Left lobe of liver (tissue), 2 donors: ENCODE measurements at places on chromosomes 3 and 15.

- no peak for DNase-seq
These were observed 1501.6 kb downstream of the OTOL1 start for GRCh38 chr3:162998205-162998604.

DNA sequence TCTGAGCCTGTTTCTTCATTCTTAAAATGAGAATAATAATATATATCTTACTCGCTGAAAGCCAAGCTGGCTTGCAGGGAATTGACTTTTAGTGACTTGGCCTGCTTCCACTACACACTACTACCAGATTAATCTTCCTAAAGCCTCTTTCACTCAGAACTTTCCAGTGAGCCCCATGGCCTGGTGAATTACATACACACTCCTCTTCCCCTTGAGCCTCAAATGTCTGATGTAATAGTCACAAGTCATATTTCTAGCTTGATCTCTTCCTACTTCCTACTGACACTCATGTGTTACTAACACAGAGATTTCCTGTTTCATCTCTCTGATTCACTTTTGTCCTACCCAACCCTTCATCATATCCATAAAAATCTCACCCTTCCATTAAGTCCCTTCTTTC, 82.7 kb upstream of the SOX2 start:
- no peak for DNase-seq

GRCh38 chr15:97761110-97761509, 199.4 kb upstream of the ARRDC4 start:
- no peak for DNase-seq

DNA sequence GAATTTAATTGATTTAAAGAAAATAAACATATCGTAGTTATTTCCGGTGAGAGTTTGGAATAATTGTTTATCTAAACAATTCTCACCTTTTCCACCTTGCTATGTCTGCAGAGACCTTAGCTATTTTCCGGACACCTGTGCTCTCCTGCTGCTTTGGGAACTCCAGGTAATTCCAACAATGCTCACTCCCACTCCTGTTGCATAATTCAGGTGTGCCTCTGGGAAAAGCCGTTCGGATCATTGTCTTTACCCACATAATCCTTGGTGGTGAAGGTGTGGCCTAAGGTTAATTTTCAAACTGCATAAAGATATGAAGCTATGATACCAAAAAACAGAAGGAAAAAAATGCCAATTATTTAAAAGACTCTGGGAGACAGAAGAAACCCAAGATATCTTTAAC, 59.4 kb downstream of the LDHAL6B start:
- DNase-seq, result no peak

DNA sequence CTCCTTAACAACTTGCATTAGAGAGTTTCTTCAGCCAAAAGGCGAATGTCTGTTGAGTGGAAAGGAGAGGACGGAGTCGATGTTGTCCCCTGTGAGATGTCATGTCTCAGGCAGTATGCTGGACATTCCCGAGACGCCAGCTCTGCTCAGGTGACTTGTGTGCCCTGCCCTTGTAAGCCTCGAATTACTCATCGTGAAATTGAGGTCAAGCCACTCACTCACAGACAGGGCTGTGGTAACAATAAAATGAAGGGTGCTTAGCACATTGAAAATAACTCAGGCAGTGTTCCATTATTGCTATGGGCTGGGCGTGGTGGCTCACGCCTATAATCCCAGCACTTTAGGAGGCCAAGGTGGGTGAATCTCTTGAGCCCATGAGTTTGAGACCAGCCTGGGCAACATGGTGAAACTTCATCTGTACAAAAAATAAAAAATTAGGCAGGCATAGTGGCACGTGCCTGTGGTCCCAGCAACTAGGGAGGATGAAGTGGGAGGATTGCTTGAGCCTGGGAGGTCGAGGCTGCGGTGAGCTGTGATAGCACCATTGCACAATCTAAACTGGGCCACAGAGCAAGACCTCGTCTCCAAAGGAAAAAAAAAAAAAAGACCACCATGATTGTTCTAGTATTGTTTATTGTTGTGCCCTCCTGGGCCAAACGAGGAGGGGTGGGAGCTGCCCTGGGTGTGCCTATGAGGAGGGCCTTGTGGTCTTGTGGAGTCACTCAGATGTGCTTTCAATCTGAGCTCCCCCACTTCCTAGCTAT, 214.4 kb downstream of the THSD4 start:
- DNase-seq, result no peak

DNA sequence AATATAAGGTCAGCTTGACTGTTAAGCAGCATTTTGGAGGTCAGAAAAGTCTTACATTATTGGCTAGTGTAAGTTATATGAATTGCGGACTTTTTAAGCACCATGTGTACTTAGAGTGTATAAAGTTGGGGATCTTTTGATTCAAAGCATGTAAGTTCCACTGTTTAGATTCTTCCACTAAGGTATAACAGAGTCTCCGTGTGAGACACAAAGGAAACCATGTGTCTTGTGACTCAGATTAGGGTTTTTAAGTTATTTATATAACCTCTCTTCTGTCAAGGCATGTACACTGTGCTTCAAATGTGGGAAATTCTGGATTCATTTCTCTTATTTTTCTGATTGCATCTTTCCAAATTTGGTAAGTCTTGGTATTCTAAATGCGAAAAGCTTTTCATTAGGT, 143.5 kb upstream of the SOX2 start:
- DNase-seq, result no peak

GRCh38 chr15:77542491-77543001, 90.2 kb downstream of the LINGO1 start:
- no peak for DNase-seq

DNA sequence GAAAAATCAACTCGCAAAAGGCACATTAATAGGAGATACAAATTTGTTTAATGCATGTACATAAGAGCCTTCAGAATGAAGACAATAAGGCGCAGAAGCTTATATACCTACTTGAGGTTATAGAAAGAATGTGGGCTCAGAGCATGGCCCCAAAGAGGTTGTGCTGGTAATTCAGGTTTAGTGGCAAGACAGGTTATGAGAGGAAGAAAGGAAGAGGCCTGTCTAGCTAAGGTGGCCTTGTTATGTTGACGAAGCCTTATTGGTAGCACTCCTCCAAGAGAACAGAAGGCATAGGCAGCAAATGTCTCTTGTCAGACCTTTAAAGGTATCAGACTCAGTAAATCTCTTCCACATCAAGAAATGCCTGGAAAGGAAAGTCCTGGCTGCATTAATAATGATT, 290.8 kb downstream of the MCTP2 start:
- no peak for DNase-seq

- DNase-seq, result peak; percentile 33
These were observed 73.2 kb downstream of the AAGAB start for GRCh38 chr15:67181221-67181639.

DNA sequence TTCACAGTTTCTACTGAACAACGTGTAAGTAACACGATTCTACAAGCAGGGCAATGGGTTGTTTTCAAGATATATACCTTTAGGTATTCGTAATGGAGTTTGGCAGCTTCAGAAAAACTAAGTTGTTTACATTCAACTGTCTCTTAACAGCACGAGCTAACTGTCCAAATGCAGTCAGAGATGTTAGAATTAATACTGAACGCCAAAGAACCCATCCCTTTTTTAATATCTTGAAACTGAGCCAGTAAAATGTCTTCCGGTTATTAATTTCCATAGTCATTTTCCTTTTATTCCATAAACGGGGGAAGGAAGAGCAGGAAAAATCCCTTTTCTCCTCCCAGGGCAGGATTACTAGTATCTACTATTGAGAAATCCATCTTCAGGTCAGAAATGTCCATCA, 129.0 kb upstream of the THBS1 start:
- DNase-seq, result no peak

DNA sequence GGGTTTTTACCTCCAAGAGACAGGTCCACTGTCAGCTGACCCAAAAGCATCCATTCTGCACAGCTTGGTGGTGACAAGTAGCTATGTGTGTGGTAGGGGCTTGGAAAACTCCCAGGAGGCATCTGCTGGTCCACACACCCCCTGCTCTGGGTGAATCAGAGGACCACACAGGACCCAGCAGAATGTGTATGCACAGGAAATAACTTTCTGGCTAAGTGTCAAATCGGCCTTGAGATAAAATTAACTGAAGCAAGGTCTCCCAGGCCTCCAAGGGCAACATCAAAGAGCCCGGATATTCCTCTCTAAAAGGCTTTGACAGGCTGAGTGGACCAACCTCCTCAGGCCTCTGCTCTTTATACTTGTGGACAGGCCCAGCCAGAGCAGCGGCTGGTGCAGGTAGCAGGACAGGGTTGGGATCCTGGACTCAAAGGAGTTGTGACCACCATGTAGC, 66.5 kb downstream of the CTNNB1 start:
- no peak for DNase-seq

DNA sequence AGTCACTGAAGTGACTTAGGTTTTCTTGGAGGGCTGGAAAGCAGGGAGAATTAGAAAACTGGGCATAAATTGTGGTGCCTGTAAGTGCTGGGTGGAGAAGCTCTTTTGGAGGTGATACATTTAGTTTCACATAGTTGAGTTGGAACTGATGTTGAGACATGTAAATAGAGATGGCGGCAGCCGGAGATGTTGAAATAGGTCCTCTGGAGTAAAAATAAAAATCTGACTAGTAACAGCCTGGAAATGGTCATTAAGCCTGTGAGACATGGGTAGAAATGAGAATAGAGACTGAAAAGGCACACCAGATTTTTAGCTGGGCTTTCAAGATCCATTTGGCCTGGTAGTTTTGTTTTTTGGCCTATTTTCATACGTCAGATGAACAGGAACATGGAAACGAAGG, 2.9 kb upstream of the NIT2 start:
- no peak for DNase-seq

GRCh38 chr3:30943206-30943605, 48.7 kb upstream of the GADL1 start:
- no peak for DNase-seq

GRCh38 chr3:192653862-192654261, 73.5 kb downstream of the FGF12 start:
- no peak for DNase-seq

DNA sequence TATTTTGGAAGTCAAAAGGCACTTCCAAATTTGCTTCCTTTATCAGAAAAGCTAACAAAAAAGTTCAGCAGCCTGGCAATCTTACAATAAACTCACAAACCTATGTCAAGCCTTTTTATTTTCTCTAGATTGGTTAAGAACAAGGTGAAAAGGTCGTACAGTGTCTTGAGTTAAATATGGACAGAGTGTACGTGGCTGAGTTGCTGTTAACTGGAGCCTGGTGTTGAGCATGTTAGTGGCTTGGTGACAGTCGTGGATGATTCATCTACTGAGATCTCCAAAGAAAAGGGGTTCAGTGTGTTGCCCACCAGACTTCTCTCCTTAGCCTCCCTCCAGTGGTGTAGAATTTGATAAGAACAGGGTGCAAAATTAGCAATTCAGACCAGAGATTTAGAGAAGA, 89.7 kb downstream of the SSR3 start:
- DNase-seq, result no peak

- no peak for DNase-seq
These were observed 56.7 kb downstream of the UQCC5 start for GRCh38 chr3:52593103-52593502.

GRCh38 chr3:104740874-104741379, 625.8 kb upstream of the ALCAM start:
- no peak for DNase-seq

DNA sequence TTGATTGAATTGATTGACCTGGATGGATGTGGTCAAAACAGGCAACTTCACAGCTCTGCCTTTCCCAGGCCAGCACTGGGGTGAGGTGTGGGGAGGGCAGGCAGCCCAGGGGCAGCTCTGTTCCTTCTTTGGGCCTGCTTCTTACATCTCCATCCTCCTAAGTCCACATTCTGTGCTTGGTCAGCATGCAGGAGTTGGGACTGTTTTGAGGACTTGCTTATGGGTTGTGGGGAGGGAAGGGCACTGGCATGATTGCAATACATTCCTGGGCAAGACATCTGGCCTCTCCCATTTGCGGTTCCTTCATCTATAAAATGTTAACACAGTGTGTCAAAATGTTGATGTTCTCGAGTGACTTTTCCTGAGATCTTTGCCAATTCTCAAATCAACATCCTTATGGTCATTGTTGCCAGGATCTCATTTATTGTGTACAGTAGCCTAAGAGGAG, 84.1 kb downstream of the ST6GAL1 start:
- DNase-seq, result no peak

DNA sequence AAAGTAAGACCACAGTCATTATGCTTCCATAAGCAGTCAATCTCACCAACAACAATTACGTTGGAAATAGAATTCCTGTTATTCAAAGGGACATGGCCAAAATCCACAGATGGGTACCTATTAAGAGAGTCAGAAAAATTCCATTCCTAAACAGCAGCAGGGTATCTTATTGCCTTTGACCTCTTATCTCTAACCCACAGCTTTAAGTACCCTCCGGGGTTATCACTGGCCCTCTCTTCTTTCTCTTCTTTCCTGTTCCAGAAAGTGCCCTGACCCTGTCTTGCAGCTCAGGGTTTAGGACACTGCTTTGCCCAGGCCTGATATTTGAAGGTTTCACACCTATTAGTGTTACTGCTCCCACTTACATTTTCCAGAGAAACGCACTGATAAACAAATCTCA, 428.7 kb downstream of the TBC1D5 start:
- no peak for DNase-seq

- DNase-seq, result no peak
These were observed 24.6 kb downstream of the CA12 start for GRCh38 chr15:63357061-63357460.

DNA sequence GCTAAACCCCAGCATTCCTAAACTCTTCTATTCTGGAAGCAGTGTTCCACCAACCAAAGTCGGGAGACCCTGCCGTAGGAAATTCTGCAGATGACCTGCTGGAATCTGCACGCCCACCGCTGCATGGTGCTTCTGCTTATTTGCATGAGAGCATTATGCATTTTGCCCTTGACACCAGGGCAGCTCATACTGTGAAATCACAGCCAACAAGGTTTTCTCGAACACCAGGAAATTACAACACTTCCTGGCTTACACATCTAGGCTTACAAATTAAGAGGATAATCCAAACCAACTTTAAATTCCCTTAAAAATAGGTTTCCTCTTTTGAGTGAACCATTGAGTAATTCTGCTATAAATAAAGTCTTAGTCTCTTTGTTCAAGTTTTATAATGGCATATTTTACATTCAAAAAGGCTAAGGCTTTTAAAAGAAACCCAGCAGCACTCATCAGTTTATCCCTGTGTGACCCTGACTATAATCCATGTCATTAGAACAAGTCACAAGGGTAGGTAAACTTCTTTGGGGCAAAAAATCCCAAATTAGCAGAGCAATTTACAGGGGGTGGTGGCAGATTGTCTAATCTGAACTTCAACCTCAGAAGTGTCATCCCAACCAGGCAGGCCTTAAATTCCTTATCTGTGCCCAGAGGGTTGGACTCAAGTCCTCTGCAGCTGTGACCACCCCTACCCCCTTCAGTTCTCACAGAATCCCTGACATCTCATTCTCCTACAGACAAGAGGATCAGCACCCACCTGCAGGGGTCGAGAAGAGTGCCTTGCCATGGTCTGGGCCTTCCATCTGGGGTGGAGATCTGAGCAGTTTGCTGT, 33.5 kb upstream of the RBP1 start:
- DNase-seq, result no peak

- DNase-seq, result no peak
These were observed 828.4 kb upstream of the DPPA4 start for GRCh38 chr3:110165753-110166152.
